ENCODE measurements at places on chromosomes 2 and 18.
A peak's percentile ranks its signal among the peaks of the same experiment; 100 is the strongest.

- peak; percentile 90 for DNase-seq
Observed at GRCh38 chr2:63614983-63615945, 26.5 kb downstream of the MDH1 start.

DNA sequence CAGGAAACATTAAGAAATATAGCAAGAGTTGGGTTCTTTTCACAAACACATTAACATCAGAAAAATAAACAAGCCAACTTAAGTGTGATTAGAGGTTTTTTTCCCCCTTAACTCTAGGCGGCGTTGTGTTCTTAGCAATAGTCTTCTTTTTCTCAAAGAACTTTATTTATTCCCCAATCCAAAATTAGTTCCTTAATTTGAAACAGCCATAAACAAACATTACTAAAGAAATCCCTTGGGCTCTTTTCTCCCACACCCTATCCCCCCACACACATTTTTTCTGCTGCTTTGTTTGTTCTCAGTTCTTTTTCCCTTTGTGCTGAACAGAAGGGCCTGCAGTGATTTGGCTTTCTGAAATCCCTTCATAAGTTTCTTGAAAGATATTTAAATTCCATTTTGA, 13.2 kb upstream of the MYO1B start:
- DNase-seq, result no peak

DNA sequence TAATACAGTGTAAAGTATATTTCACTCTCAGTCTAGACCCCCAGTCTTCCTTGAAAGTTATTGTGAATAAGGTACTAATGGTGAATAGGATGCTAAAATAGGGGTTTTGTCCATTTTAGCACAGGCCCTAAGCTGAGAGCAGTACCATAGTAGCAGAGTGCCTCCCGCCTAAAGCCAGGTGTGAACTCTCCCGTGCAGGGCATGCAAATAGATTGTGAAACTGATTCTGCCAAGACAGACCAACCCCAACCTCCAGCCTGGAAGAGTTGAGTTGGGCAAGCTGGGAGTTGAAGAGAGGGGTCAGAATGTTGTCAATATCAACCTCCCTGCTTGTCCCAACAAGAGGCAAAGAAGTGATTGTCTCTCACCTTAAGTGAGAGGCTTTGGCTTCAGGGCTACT, 97.4 kb upstream of the CYRIA start:
- DNase-seq, result no peak

- no peak for DNase-seq
Observed at GRCh38 chr2:24471662-24472061, 19.4 kb upstream of the NCOA1 start.

GRCh38 chr2:48855142-48855541, 99.6 kb upstream of the LHCGR start:
- DNase-seq, result no peak

DNA sequence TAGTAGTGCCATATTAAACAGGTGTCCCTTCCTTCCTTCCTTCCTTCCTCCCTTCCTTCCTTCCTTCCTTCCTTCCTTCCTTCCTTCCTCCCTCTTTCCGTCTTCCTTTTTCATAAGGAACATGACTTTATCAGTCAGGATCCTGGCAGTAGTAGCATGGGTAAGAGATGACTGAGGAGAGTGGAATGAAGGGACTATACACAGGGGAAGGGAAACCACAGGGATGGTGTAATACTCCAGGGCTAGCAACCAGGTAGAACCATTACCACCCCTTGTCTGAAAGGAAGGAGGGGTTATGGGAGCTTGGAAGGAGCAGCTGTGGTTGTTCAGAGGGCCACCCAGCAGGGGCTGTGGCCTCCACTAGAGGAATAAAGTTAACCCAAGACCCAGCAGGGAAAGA, 23.2 kb upstream of the KDM3A start:
- no peak for DNase-seq

GRCh38 chr2:111897924-111898702, at the start of gene MERTK:
Gene MERTK (plus strand): TSS chr2:111898607. CDS start chr2:111898736, 129 bp downstream.
- DNase-seq, result no peak

GRCh38 chr2:33443274-33443829, 33.1 kb upstream of the RASGRP3 start:
- no peak for DNase-seq

DNA sequence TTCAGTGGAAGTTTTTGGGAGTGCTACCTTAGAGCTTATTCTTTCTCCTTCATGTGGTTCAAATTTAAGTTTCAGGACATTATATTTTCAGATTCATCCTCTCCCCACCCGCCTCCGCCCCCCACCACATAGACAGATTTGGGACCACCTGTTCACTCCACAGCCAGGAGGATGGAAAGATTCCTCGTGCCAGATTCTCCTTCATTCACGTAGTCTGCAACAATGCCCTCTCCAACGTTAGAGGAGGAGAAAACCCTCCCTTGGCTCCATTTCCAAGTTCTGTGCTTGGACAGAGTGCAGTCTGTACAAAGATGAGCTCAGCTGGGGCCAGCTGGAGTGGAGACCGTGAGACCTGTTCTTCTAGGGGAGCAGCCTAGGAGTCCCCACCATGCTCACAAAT, 26.2 kb downstream of the POU3F3 start:
- no peak for DNase-seq

DNA sequence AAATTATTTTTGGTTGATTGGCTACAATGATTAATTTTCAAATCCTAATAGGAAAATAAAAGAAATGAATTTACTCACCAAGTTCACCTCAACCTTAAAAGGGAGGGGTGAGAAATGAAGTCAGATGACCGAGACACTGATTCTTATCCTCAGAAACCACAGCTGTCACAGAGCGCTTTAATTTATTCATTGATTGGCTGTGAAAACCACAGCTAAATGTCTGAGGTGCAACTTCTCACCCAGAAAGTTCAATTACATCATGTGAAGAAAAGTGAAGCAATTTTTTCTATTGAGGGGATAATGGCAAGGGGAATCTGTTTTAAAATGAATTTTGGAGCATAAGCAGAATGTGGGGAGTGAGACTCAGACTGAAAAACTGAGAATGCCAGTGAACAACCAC, 128.4 kb downstream of the RNF152 start:
- DNase-seq, result no peak

DNA sequence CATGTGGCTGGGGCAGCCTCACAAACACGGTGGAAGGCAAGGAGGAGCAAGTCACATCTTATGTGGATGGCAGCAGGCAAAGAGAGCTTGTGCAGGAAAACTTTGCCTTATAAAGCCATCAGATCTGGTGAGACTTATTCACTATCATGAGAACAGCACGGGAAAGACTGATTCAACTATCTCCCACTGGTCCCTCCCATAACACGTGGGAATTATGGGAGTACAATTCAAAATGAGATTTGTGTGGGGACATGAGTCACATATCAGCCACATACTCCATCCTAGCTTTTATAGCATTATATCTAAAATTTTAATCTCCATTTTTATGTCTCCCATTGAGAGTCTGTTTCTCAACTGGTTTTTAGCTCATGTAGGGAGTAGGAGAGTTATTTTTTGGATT, 45.7 kb downstream of the ICOS start:
- DNase-seq, result no peak

DNA sequence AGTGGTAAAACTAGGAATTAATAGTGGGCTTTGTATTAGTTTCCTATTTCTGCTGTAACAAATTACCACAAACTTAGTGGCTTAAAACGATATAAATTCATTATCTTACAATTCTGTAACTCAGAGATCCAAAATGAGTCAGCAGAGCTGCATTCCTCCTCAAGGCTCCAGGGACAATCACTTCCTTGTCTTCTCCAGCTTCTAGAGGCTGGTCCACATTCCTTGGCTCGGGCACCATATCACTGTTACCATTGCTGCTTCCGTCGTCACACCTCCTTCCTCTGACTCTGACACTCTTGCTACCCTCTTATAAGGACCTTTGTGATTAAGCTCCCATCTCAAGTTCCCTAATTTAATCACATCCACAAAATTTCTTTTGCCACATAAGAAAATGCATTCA, 567.8 kb upstream of the KLHL29 start:
- no peak for DNase-seq

- no peak for DNase-seq
Observed at GRCh38 chr2:58107803-58108710, 61.5 kb downstream of the VRK2 start.

DNA sequence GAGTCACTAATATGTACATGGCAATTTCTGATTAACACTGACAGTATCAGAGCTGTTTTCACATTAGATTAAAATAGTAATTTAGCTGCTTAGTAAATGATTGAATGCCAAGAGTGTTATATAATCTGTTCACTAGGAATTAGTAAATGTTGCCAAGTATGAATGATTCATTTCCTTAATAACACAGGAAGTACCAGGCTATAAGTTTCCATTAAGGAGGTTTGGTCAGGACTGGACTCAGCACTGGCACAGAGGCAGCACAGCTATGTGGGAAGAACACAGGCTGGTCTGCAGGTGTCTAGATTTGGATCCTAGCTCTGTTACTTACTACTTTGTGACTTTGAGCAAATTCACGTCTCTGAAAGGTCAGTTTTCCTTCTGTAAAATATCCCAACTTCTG, 97.2 kb downstream of the TDRD15 start:
- no peak for DNase-seq

DNA sequence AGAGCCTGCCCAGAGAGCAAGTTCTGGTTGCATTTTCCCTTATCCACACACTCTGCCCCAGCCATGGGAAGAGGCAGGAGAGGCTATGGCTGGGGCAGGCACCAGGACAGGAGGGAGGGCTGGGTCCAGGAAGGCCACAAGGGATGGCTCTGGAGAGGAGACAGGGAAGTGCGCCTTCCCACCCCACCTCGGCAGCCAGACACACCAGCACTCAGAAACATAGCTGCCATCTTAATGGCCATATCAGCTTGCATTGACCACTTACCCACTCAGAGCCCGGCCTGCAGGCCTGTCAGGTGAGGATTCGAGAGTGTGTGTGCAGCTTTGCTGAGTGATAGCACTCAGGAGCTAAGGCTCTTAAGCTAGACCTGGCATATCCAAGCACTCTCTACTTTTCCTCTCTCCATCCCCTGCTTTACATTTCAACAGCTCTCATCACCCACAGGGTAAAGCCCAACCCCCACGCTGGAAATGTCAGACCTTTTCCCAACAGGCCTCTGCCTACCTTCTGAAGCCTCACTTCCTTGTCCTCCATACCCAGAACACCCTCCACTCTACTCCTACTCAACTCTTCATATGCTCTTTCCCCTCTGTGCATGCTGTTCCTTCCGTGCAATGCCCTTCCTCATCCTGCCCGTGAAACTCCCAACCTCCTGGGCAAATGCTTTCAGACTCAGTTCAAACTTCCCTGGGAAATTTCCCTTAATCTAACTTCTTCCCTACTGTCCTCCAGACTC, 147.9 kb downstream of the TNS1 start:
- no peak for DNase-seq

DNA sequence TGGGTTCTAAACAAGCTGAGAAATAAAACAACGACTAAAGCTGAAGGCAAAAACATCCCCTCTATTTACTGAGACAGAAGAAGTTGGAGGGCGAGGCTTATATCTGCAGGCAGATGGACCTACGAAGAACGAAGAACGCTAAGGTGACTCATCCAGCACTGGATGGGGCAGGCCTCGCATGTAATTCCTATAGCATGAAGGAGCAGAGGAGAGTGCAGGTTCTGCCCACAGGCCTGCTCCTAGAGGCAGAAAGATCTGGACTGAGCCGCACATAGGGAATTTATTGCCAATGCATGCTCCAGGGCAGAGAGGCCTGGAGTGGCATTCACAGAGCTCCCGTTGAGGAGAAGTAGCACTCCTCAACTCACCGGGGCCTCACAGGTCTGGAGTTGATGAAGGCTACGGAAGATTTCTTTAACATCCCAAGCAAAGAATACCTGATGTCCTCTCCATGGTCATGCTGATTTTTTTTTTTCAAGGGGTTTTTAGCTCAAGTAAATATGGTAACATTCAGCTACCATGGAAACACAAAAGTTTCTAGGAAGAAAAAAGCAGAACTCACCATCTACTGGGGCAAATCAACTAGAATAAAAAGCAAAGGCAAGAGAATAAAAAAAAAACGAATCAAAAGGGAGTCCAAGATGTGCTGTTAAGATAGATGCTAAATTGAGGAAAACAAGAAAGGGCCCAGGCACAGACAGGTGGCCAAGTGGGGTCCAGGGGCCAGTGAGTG, 10.4 kb upstream of the METTL21A start:
- DNase-seq, result no peak

GRCh38 chr2:117949806-117950205, 64.1 kb downstream of the CCDC93 start:
- DNase-seq, result no peak

GRCh38 chr2:144332356-144333142, 187.4 kb downstream of the ZEB2 start:
- DNase-seq, result no peak

- DNase-seq, result no peak
Observed at GRCh38 chr2:105674401-105674800, 70.3 kb upstream of the NCK2 start.

DNA sequence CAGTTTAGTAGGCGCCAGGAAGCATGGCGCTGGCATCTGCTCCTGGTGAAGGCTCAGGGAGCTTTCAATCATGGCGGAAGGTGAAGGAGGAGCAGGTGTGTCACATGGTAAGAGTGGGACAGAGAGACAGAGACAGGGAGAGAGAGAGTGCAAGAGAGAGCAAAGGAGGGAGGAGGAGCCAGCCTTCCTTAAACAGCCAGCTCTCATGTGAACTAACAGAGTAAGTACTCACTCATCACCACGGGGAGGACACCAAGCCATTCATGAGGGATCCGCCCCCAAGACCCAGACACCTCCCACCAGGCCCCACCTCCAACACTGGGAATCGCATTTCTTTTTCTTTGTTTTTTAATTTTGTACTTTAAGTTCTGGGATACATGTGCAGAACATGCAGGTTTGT, 40.8 kb upstream of the CLASP1 start:
- no peak for DNase-seq

DNA sequence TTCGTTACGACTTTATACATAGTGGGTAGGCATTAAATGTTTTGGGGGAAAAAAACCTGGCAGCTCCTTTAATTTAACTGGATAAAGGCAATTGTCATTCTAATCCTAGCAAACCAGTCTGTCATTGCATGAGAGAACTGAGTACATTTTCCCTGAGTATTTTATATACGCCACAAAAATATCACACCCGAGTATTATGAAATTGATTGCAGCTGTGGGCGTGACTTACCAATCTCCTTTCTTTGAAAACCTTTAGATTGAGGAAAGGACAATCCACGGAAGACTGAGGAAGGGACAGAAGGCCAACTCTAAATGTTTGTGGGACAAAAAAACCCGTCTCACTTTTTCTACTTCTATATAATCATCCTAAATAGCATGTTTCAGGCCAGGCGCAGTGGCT, 9.0 kb downstream of the TM4SF20 start:
- no peak for DNase-seq

- DNase-seq, result no peak
Observed at GRCh38 chr18:57921708-57922107, 118.6 kb upstream of the ATP8B1 start.

- no peak for DNase-seq
Observed at GRCh38 chr2:144999071-144999875, 479.4 kb upstream of the ZEB2 start.

GRCh38 chr2:149029307-149029965, 9.1 kb upstream of the LYPD6B start:
- DNase-seq, result no peak

- DNase-seq, result no peak
Observed at GRCh38 chr2:24824966-24825882, 32.0 kb downstream of the CENPO start.

Measured in iPS DF 19.7 (cell line).